Astrocyte of the spinal cord (primary cell): ENCODE measurements at places on chromosomes 5 and 9.

GRCh38 chr9:137492464-137493363 is 33.6 kb upstream of the NSMF start:
- DNase-seq: no peak

DNA sequence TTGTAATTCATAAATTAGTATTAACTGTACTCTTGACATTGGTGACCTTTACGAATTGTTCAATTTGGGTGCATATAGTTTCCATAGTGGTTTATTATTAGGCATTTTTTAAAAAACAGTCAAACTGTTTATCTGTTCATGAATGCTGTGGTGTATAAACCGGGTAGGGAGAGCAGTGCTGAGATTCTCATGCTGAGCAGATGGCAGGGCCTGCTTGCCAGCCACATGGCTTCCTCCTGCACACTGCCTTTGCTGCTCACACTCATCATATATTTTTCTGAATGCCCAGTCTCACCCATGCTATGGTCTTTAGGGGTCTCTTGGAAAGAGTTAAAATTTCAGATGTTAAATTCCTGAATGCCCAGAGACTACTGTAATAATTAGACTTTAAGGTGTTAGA is 40.8 kb downstream of the NNT start:
- no peak for DNase-seq

DNA sequence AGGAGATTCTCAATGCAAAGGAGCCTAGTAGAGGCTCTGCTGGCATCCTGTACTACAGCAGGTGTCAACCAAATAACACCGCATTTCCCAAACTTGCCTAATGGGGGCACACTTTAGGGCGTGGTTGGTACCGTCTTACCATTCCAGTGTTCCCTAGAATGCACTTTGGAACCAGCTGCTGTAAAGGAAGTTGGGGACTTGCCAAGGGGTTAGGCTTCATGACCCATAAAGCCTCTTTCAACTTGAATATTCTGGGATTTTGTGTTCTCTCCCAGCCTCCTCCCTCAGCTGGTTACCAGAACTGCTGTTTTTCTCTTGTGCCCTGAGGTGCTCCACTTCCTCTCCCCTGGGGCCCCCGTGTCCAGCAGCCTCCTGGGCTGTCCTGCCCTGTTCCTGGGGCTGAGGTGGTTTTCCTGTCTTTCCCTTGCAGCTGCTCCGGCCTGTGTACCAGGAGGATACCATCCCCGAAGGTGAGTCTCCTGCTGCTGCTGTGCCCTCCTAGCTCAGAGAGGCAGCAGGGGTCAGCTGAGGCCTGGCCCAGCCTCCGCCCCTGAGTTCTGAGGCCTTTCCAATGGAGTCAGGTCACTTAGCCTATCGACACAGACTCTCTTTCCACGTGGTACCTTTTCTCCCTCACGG is 44.7 kb downstream of the RGS3 start:
- DNase-seq: no peak

- DNase-seq: peak; percentile 97
Observed at GRCh38 chr9:128881884-128882676, at the start of the genes KYAT1 and LRRC8A. TSS of gene KYAT1 (minus strand) at chr9:128881950. CDS start at chr9:128845405, 36,545 bp downstream. TSS of gene LRRC8A (plus strand) at chr9:128882133. CDS start at chr9:128907165, 25,032 bp downstream.

- no peak for DNase-seq
Observed at GRCh38 chr5:107380654-107381053, 290.1 kb downstream of the EFNA5 start.

DNA sequence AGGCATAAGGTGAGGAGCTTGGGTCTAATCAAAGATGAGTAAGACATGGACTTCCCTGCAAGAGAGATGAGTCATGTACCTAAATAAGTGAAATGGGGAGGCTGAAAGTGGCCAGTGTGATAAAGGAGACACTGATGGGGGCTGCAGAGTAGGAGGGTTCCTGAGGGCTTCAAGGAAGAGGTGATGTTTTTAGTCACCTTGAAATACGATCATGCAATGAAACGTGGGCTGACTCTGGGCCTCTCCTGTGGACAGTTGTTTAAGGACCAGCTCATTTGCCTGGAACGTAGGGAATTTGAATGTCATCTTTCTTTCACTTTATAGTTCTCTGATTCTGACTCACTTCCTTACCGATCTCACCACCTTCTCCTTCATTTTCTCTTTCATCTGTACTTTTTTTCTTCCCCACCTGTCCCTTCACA is 49.6 kb upstream of the CPLX2 start:
- no peak for DNase-seq

DNA sequence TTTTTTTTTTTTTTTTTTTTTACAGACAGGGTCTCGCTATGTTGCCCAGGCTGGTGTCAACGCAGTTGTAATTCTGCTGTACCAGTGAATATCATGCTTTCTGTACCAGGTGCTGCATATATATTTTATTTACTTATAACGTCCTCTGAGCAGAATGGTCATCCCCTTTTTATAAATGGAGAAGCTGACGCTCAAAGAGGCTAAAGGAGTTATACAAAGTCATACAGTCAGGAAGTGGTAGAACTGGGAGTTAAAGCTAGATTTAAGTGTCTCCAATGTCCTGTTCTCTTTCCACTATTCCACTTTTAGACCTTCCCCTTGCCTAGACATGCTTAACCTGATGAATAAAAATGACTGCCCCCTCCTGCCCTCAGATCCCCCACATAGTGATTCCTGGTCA is 1.2 kb upstream of the SIL1 start:
- no peak for DNase-seq
